ENCODE measurements at places on chromosomes 11 and 22.

- no peak for DNase-seq
These were observed 34.4 kb upstream of the TECTA start for GRCh38 chr11:121066623-121067022.

DNA sequence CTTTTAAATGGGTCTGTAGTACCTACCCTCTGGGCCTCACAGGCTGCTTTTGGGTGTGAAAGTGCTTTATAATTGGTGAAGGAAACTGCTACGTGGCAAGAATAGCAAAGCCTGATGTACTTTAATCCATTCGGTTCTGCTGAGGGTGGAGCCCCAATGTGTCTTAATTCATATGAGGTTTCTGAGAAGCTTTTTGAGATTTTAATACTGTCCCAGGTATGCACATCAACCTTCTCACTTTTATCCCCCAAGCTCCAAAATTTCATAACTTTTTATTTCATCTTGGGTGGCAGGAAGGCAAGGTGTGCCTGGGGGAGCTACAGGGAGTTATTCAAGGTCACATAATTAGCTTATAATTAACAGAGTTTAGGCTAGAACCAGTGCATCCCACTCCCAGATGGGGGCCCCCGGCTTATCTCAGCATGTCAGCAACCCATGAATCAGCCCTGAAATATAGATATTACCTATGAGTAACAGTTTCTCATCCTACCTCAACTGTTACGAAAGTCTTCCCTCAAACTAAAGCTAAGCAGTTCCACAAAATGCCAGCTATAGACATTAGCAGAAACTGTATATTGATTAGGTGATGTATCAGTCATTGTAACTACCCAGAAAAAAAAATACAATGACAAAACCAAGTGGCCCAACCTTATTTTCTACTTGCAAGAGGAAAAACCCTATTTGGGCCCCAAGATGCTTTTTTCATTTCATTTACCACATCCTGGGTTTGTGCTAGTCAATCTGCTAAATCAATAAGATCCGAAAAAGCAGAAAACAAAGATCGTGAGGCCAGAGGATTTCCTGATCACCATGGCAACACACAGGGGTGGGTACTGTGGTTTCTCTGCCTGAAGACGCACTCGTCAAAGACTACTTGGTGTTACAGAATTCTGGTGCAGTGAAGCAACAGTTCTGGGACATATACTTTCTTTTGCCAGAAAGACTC lies 26.7 kb downstream of the CD44 start:
- DNase-seq: peak; percentile 95

GRCh38 chr11:12245549-12246016 lies 131.8 kb upstream of the PARVA start:
- DNase-seq: no peak

DNA sequence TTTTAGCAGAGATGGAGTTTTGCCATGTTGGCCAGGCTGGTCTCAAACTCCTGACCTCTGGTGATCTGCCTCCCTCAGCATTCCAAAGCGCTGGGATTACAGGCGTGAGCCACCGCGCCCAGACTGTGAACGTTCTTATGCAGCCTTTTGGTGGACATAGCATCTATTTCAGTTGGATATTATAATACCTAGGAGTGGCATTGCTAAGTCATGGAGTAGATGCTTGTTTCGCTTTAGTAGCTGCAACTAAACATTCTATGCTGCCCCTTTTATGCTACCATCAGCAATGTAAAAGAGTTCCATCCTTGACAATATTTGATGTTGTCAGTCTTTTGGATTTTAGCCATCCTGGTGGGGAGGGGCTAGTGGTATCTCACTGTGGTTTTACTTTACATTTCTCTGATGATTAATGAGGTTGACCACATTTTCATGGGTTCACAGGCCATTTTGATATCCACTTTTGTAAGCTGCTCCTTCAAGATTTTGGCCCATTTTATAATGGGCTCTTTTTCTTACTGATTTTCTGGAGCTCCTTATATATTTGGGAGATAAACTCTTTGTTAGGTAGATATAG lies 16.5 kb upstream of the APOBEC3A start:
- no peak for DNase-seq

DNA sequence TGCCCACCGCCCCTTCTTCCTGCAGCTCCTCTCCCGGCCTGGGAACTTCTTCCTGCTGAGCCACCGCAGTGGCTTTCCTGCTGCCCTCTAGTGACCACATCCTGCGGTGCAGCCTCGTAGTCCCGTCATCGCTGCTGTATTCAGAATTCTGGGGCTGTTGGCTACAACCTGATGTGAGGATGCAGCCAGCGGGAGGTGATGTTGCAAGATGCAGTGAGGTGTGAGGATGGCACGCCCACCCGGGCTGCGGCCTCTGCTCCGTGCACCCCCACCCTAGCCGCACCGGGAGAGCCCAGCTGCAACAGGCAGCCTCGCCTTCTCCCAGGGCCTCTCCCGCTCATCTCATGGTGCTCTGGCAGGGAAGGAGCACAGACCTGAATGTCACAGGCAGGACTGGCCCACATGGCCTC lies 10.1 kb downstream of the CHST1 start:
- peak; percentile 36 for DNase-seq

DNA sequence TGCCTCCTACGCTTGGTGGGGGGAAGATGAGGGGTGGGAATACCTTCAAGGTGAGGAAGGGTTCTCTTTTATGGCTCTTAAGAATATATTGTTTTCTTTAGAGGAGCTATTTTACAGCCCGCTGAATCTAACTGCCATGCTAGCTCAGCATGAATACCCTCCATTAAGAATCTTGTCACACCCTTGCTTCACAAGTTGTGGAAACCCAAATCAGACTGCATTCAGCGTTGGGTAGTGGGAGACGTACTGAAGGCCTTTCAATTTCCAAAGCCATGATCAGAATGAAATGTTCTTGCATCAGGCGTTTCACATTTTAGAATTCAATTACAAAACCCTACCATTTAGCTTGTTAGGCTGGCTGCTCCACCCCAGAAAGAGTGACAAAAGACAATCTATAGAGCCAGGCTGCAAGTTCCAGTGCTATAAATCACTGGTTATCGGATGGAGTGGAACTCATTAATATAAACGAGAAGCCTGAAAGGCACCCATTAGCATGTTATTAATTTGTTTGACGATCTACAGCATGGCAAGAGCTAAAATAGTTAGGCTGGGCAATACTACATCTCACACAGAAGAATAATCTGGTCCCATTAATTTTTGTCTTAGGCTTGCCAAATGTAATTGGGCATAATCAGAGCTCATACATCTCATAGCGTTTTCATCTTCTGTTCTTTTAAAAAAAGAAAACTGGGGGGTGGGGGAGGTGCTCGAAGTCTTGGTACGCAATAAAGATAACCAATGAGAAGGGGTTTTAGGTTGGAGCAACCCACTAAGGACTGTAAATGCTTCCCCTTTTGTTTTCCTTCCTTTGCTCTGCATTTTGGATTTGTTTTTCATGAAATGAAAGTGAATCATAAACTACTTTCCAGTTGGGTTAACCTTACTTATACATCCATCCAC lies 57.5 kb downstream of the ABTB2 start:
- no peak for DNase-seq

DNA sequence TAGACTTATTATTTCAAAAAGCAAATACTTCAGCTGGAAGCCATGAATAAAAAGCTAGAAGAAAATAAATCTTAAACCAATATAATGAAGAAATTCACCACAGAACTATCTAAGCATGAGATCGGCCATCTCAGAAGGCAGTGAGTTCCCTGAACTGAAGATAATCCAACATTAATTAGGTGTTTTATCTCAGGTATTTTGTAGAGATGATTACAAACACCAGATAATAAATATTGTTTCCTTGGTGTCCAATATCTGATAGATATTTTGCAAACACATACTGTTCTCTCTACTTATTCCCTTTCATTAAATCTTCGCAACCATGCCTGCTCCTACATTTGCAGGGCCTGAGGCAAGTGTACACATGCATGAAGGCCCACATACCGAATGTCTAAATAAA lies 26.0 kb upstream of the FAM181B start:
- DNase-seq: no peak

DNA sequence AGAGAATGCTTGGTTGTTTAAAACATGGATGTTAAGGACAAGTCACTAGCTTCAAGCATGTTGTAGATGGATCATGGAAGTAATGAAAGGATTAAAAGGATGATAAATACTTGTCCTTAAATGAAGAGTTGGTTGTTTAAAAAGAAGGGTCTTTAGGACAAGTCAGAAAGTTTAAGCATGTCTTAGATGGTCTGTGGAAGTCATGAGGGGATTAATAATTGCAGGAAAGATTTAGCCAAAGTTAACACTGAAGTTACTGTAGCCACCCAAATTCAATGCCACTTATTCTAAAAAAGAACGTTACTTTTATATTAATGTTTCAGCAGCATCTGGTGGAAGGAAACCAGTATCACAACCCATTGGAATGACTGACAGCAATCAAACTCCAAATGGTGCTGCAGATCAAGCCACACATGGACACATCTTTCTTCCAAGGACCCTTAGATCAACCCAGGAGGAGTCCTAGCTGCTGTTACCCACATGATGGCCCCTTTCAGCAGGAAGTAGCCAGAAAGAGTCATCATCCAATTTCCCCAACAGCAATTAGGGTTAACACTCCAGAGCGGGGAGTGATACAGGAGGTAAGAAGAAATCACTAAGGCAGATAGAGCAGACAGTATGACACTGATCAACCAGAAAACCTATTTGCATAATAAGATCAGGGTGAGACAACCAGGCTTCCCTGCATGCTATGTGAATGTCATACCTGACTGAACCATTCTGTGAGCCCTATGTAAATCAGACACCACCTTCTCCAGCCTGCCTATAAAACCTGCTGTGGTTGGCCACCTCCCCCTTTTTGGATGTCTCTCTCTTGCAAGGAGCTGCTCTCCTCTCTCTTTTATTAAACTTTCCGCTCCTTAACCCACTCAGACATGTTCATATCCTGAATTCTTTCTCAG lies 88.4 kb upstream of the GNAZ start:
- no peak for DNase-seq

- DNase-seq: peak; percentile 36
These were observed 381.2 kb downstream of the MN1 start for GRCh38 chr22:27420195-27420816.

GRCh38 chr11:60769811-60770210 lies 13.1 kb downstream of the MS4A15 start:
- no peak for DNase-seq

DNA sequence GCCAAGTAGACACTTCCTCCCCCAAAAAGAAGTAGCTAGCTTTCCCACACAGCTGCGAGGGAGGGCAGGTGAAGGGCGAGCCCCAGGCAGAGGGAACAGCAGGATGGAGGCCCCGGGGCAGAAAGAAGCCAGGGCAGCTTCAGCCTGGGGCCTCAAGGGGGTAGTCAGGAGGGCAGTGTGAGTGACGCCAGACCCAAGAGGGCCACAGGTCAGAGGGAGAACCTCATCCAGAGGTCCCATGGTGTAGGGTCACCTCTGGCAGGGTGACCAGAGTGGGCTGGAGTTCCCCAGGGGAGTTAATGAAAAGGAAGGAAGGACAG lies 9.2 kb downstream of the PRR5 start:
- DNase-seq: no peak

- no peak for DNase-seq
These were observed 45.2 kb downstream of the SLC5A12 start for GRCh38 chr11:26676641-26677040.

GRCh38 chr22:30422481-30423300 lies 2.9 kb upstream of the MTFP1 start:
- peak; percentile 90 for DNase-seq

- peak; percentile 85 for DNase-seq
These were observed 13.1 kb upstream of the RPL3 start for GRCh38 chr22:39332441-39333064.

GRCh38 chr11:93686812-93687211 lies 25.3 kb downstream of the CEP295 start:
- peak; percentile 64 for DNase-seq

DNA sequence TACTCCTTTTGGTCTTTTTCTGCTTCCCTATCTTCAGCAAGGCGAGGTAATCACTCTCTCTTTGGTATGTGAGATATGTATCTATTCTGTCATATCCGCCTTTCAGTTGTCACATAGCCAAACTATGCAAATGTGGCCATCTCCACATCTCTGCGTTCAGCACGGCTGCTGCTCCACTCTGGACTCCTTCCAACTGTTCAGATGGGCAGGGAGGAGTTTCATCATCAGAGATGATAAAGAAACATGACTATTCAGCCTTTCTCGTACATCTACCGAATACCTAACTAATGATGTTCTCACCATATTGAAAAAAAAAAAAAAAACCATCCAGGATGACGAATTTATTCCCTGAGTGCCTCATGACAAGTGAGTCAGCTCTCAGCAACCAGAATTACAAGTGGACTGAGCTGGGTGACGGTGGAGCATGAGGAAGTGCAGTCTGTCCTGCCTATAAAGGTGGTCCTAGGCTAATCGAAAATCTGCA lies 899.6 kb downstream of the OPCML start:
- no peak for DNase-seq

- peak; percentile 90 for DNase-seq
These were observed 106.8 kb downstream of the RBFOX2 start for GRCh38 chr22:35921777-35922176.

- DNase-seq: no peak
These were observed 3.4 kb downstream of the MRPL16 start for GRCh38 chr11:59807047-59807610.

DNA sequence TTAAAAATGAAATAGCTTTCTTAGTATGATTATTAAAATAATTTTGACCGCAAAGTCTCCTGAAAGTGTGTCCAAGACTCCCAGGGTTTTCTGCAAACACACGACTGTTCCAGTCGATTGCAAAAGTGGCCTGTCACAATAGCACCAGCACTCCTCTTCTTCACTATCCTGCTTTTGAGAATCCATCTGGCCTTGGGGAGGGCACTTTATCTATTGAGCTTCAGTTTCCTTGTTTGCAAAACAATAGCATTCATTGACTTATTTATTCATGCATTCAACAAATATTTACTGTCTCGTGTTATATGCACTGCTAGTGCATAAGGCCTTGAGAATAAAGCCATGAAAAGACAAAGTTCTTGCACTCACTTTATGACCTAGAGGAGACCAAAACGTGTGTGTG lies 96.2 kb upstream of the NTM start:
- DNase-seq: no peak

DNA sequence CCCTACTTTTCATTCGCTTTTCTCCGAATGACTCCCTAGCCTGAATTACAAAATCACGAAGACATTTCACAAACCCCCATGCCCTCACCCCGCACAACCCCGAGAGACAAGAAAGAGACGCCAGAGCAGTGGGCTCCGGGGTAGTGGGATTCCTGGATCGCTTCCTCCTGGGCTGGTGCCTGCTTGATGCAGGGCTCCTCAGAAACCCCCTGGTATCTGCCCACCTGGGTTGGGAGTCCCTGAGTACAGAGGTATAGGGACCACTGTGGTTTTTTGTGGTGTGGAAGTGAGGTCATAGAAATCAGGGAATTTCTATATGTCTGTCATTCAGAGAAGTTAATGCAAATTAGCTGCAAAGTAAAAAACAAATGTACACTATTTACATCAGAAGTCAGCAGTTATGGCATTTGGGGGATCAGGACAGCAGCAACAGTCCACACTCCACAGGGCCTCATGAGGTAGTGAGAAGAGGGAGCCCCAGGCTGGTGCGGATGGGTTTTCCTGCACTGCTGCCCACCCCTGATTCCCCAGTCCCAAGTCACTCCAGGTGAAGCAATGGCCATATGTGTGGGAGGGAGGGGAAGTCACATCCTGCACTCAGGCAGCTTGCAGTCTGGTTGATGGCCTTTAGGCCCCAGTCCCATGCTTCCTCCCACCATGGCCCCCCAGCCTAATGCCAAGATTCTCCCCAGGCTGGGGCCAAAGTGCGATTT lies 39.6 kb downstream of the BUD13 start:
- DNase-seq: no peak

Measured in fibroblast of gingiva (primary cell).